Cerebellar cortex (tissue), 1 donor: ENCODE measurements at places on chromosomes 16 and 17.

DNA sequence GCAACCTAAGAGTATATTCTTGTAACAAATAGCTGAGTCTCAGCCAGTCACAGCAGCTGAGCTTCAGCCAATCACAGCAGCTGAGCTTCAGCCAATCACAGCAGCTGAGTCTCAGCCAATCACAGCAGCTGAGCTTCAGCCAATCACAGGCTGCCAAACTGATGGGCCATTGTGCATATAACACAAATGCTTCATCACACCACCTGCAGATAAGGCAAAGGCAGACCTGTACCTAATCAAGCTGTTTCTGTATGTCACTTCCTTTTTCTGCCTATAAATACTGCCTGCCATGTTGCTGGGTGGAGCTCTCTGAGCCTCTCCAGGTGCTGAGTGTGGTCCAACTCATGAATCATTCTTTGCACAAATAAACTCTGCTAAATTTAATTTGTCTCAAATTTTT, 19.9 kb downstream of the MYH13 start:
- no peak for DNase-seq

DNA sequence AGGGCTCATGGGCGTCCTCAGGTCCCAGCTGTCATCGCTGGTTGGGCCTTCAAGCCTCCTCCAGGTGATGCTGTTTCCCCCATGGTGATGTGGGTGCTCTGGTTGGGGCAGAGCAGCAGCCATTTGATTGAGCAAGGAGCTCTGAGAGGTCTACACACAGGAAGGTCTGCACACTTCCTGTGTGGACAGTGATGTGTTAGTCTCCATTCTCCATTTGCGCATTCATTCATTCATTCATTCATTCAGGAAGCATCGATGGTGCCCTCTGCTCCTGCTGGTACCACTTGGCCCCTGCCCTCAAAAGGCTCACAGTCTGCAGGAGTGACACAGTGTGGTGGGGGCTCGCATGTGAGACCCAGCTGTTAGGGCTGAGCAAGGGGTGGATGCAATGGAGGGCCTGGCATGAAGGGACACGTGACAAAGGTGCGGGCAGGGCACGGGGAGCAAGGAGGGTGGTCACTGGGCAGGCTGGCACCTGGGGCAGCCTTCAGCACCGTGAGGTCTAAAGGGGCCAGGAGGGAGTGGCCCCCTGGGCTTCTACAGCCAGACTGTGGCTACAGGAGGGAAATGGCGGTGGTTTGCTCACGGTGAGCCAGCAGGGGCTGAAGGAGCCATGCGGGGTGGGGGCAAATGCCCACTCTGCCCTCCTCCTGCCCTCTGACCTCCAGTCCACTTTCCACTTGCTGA, 1.5 kb downstream of the ADGRG3 start:
- no peak for DNase-seq

DNA sequence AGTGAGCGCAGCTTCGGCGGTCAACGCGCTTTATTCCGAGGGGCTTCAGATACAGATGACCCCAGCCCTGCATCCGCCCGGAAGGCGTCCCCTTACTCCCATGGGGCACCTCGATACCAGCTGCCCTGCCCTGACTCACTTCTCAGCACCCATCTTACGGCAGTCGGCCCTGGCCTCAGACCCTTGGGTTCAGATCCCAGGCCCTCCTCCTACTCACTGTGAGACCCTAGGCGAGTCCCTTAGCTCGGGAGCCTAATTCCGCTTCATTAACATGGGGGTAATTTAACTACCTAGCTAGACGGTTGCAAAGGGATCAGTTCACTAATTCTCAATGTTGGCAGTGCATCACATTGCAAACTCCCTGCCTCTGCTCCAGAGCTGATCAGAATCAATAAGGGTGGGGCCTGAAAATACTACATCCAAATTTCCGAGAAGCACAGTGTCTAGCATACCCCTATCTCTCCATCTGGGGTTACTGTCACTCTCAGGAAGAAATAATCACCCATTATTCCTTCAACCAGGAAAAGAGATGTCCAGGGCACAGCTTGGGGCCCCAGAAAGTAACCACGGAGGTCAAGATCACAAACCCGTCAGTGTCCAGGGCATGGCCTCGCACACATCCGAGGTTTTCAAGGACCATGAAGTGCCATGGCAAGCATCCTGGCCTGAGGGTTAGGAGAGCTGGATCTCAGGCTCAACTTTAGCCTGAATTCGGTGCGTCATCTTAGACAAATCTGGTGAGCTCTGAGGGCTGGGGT, 415 bp upstream of the FLOT2 start:
- DNase-seq, result no peak

- no peak for DNase-seq
Observed at GRCh38 chr17:55577687-55578086, 66.4 kb upstream of the SMIM36 start.

GRCh38 chr17:58829172-58829637, 73.6 kb downstream of the PPM1E start:
- DNase-seq, result no peak

DNA sequence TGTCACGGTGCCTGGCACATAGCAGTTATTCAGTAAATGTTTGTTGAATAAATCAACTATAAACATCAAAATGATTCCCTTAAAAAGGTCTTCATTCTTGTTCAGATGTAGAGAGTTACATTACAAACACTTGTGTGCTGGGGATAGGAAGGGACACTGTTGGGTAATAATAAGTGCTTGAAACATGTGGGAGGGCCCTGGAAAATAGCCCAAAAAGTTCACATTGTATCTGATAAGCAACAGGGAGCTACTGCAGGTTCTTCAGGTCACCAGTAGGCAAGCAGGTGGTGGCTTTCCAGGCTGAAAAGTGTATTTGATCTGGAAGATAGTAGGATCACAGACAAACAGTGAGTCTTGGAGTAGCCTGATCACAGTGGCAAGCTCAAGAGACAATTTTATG, 19.0 kb upstream of the ZNF652 start:
- DNase-seq, result no peak

GRCh38 chr17:37064206-37064605, 115.5 kb downstream of the AATF start:
- no peak for DNase-seq

DNA sequence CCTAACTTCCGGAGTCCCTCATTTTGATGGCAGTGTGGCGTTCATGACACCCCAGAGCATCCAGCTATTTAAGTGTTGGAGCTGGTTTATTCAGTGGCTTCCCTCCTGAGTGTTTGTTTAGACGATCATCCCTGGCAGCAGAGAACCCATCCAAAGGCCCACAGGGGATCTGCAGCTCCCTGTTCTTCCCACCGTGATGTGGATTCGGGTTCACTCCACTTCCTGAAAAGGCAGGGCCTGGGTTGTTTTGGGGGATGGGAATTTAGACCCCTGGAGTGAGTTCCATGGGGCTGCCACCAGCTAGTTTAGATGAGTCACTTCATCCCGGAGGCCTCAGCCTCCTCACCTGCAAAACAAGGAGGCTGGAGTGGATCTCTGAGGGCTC, 2.3 kb downstream of the KSR1 start:
- DNase-seq, result no peak

- DNase-seq, result no peak
Observed at GRCh38 chr17:65065906-65066305, 9.4 kb upstream of the GNA13 start.

DNA sequence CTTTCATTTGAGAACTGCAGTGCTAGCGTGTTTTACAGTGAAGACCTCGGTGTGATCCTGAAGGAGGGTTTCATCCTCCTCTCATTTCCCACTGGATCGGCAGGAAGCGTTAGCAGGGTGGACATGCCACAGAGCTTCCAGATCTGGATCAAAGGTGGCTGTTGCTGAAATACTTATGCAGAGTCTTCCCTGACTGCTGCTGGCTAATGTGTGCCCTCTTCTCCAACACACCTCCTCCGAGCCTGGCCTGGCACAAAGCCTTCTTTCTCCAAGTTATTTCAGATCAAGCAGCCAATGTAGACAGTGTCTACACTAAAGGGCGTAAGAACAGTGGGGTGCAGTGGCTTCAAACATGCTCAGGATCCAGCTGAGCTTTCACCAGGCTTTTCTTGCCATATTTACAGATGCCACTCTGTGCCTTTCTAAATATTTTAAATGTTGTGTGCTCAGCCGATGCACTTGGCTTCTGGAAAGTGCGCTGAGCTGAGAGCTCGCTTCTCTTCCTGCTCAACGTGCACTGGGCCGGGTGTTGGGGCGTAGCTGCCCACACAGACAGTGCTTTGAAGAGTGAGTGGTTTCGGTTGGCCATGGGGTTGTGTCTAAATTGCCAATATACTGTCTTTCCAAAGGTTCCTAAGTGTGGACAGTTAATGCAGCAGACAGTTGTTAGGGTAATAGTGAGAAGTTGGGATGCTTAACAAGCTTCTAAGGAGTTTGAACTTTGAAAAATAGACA, 2.1 kb downstream of the ZNF750 start:
- no peak for DNase-seq

- DNase-seq, result no peak
Observed at GRCh38 chr17:17453088-17453487, 23.7 kb upstream of the MED9 start.

DNA sequence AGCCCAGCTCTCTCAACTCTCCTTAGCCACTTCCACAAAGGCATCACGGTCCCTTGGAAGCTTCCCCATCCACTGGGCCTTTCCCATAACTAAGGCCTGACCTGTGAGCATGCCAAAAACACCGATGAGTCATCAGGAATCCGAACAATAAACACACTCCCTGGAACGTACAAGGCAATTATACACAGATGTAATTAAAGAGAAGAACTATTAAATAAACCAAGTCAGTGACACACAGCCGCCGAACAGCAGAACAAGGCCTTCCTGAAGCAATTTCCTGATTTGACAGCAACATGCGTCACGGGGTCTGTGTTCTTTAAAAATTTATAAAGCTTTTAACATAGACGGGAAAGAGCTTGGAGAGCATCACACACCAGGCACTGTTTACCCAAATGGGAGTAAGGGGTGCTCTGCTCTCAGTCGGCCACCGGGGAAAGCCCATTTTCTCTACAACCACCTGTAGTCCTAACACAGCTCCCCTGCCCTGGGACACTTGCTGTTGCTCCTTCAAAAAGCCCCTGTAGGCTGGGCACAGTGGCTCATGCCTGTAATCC, 29.4 kb downstream of the COG7 start:
- no peak for DNase-seq

GRCh38 chr17:79829004-79829403, 10.2 kb downstream of the CBX4 start:
- DNase-seq, result no peak

GRCh38 chr16:75074920-75075687, 41.5 kb downstream of the LDHD start:
- peak; percentile 73 for DNase-seq

- DNase-seq, result no peak
Observed at GRCh38 chr16:12062343-12063003, 85.9 kb downstream of the SNX29 start.

DNA sequence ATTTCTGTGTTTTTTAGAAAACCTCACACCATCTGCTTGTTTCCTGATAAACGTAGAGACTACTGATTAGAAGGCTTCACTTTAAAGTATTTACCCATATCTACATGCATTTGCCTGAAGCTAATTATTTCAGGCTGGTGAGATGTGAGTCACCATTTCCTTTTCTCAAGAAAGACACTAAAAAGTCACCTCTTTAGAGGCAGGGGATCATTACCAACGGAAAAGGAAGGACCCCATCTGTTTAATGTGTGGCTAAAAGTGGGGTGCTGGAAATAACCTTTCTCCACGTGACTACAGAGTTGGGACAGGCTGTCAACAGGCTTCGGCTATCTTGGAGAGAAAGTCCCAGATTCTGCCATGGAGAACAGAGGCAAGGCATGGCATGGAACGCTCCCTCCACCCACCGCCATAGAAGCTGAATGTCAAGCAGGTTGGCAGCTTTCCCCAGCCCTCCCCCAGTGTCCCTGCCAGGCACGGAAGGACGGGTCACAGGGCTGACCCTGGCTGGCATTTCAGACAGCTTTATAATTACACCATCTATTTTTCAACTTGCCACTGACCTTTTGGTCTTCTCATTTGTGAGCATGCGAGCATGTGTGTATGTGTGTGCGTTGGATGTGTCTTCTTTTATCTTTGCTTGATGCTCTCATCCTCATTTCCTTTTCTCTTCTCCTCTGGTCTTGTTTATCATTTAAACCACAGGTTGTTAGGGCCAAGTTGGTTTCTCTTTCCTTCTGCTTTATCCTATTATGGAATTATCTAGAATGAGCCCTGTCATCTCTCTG, 157.0 kb downstream of the CPPED1 start:
- no peak for DNase-seq

GRCh38 chr16:86931410-86931941, 353.1 kb downstream of the FOXL1 start:
- no peak for DNase-seq

- DNase-seq, result no peak
Observed at GRCh38 chr17:46023783-46024388, 24.8 kb downstream of the STH start.

DNA sequence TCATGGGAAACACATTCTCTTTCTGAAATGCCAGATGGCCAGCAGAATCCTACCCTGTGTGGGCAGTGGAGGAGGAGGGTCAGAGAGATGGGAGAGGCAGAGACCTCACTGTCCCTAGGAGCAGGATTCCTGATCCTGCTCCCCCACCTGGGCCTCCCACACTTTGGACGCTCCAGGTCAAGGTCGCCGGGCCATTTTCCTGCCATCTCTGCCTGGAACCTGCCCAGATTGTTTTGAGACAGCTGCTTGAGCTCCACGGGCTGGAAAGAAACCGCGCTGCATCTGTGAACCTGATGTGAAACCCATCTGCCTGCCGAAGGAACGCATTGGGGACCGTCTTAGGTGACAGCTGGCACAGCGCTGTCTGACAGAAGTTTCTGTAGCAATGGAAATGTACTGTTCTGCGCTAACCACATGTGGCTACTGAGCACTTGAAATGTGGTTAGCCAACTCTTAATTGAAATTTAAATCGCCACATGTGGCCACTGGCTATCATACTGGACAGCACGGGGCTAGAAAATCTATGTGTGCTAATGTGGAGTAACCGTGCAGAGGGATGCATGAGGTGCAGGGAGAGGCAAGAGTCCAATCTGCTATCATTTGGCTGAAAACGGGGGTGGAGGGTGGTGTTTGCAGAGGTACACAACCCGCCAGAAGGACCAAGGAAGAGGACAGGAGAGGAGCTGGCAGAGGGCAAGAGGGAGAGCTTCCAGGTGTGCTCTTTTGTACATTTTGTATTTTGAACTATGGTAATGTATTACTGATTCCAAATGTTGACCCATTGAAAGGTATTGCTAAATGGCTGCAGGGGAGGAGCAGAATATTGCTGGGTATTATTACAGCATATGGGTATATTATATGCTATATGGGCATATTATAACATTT, 15.4 kb upstream of the NUBP1 start:
- DNase-seq, result no peak
